Activated T-helper 2 cell treated with anti-CD3 and anti-CD28 coated beads, Interferon-gamma antibody, Interleukin-2, Interleukin-4, amounts not matched to agents 10 μg/mL and 5 μg/mL and 100 μg/mL, durations not matched to agents 14 hours and 24 hours and 36 hours (primary cell): ENCODE measurements at places on chromosomes 12 and 14. TPM values are rescaled to one million over a fixed set of nuclear protein-coding genes. Genes with fewer than 3 reads are reported as not detected.
A peak's percentile ranks its signal among the peaks of the same experiment; 100 is the strongest.

DNA sequence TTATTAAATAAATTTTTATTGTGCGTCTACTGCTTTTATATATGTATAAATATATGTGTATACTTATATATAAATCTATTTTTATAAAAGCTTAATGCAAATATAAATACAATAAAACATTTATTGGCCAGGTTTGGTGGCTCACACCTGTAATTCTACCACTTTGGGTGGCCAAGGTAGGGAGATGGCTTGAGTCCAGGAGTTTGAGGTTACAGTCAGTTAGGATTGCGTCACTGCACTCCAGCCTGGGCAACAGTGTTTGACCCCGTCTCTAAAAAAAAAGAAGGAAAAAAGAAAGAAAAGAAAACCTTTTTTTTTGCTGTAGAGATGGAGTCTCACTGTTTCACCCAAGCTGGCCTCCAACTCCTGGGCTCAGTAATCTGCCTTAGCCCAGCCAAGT, 20.9 kb downstream of the ACTR6 start:
- no peaks in the 10 kb centered on the region for H3K27me3 ChIP-seq
- no peak for DNase-seq

Gene HOXC10
- not detected in 2 replicates for total RNA-seq

DNA sequence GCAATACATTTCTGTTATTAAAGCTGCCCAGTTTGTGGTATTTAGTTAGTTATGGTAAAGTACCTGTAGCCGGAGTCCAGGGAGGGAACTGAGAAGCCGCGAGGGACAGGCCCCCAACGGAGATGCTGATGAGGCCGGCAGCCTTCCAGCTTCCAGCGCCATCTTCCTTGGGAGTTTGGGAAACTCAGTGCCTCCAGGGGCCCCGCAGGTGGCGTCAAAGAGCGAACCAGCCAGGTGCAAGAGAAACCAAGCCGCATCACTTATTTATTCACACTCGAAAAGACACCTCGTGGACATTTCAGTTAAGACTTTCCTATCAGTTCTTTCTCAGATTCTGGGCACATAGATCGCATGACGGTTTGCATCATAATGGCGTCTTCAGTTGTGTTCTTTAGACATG, 216.6 kb downstream of the GLT1D1 start:
- no peak overlapping the region for H3K4me3 ChIP-seq
- no peak for DNase-seq
- no peaks in the 10 kb centered on the region for H3K27me3 ChIP-seq
- no peaks in the 10 kb centered on the region for H3K4me1 ChIP-seq
- no peaks in the 10 kb centered on the region for H3K36me3 ChIP-seq

- no peaks in the 10 kb centered on the region for H3K36me3 ChIP-seq
- H3K27ac ChIP-seq = no peak overlapping the region
- no peak for DNase-seq
- peaks cover 5% of the 10 kb centered on the region for H3K27me3 ChIP-seq
- H3K4me1 ChIP-seq = no peaks in the 10 kb centered on the region
These were observed 232.5 kb downstream of the BCL11B start for GRCh38 chr14:99039331-99040041.

DNA sequence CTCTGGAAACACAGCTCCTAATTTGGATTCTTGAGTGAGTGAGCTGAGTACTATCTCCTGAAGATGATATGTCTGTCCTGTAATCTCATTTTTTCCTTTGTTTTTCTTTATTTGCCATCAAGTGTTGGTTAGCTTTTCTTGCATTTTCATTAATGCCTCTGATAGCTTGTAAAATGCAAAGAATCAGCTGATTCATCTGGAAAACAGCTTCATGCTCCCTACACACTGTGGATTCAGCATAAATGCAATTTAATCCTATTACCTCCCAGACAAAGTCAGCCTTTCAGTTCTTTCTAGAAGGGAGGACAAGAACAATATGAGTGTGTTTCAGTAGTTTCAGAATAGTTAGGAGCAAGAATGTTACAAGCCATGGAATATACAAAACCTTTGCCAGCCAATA, 79.4 kb downstream of the DACT1 start:
- no peaks in the 10 kb centered on the region for H3K36me3 ChIP-seq
- H3K27me3 ChIP-seq = no peaks in the 10 kb centered on the region
- H3K4me1 ChIP-seq = peaks cover 12% of the 10 kb centered on the region
- H3K4me3 ChIP-seq = no peak overlapping the region

DNA sequence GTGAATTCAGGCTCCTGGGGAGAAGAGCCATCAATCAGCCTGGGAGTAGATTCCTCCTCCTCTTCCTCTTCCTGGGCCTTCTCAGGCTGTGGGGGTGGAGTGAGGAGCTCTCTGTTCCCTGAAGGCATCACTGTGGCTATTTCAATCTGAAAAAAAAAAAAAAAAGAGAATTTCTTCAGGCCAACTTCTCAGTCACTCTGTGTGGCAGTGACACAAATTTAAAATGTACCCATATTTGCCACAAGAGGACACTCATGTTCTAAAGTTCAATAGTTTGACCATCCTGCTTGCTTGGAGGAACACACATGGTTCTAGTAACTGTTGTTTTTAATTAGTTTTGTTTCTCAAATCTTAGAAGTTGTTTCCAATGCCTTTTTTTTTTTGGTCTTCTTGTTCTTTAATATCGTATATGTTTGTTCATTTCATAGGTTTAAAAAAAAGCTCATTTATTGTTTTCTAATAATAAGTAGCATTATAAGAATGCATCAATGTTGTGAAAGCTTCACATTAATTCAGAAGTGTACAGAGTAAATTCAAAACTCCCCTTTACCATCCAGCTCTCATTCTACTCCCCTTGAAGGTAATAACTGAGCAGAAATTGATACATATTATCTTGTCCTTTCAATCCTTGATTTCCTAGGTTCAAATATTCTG, 23.3 kb upstream of the CCER1 start:
- no peaks in the 10 kb centered on the region for H3K36me3 ChIP-seq
- H3K4me1 ChIP-seq = no peaks in the 10 kb centered on the region
- H3K27me3 ChIP-seq = peaks cover 5% of the 10 kb centered on the region
- no peak overlapping the region for H3K4me3 ChIP-seq

Gene ADCY6
- total RNA-seq = 0.39 and 0.55 TPM in 2 replicates

GRCh38 chr12:51000245-51000644, 25.9 kb downstream of the SLC11A2 start:
- no peak for DNase-seq
- H3K4me1 ChIP-seq = peaks cover 21% of the 10 kb centered on the region
- peaks cover 63% of the 10 kb centered on the region for H3K36me3 ChIP-seq
- no peak overlapping the region for H3K4me3 ChIP-seq

DNA sequence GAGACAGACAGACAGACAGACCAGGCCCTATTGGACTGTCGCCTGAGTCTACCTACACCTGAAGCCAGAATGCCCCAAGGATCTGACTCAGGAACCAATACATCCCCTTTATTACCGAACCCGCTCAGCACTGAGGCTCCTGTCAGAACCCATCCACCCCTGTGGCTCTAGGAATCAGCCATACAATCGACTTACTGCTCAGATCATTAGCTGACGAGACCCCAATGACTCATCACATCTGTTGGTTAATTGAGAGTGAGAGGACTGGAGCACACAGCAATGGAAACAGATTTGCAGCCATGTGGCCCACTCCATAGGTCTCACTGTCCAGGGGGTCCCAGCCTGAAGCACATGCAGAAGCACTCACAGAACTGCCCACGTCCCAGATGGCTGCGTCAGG, 15.2 kb downstream of the ITPK1 start:
- DNase-seq = no peak
- no peaks in the 10 kb centered on the region for H3K27me3 ChIP-seq
- no peak overlapping the region for H3K4me3 ChIP-seq
- no peak overlapping the region for H3K27ac ChIP-seq
- H3K36me3 ChIP-seq = no peaks in the 10 kb centered on the region

DNA sequence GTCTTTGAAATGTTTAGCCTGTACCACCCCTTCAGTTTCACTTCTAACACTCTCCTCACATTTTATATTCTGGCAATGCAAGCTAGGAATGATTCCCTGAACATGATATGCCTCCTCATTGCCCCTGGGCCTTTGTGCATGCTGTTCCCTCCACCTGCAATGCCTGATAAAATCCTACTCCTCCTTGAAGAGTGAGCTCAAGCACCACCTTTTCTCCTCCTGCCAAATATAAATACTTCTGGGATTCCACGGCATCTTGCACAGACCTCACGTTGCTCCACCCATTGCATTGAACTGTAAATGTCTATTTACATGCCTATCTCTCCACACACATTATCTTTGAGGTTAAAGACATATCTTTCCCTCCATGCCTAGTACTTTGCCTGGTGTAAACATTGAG, 21.1 kb downstream of the NKX2-1 start:
- H3K4me3 ChIP-seq = no peak overlapping the region
- peaks cover 3% of the 10 kb centered on the region for H3K4me1 ChIP-seq
- H3K27ac ChIP-seq = no peak overlapping the region
- H3K36me3 ChIP-seq = no peaks in the 10 kb centered on the region
- H3K27me3 ChIP-seq = peaks cover 58% of the 10 kb centered on the region
- no peak for DNase-seq

- no peaks in the 10 kb centered on the region for H3K36me3 ChIP-seq
- H3K4me1 ChIP-seq = no peaks in the 10 kb centered on the region
- H3K27me3 ChIP-seq = no peaks in the 10 kb centered on the region
- DNase-seq = no peak
- H3K27ac ChIP-seq = no peak overlapping the region
- H3K4me3 ChIP-seq = no peak overlapping the region
These were observed 1945.1 kb upstream of the SEL1L start for GRCh38 chr14:83478741-83479140.

Gene RHOF
- 115 and 119 TPM in 2 replicates for total RNA-seq

- no peak overlapping the region for H3K4me3 ChIP-seq
- peak overlapping the region; percentile 87 for H3K27ac ChIP-seq
- peaks cover 56% of the 10 kb centered on the region for H3K36me3 ChIP-seq
- H3K27me3 ChIP-seq = no peaks in the 10 kb centered on the region
These were observed 187.0 kb downstream of the ETV6 start for GRCh38 chr12:11836282-11837151.

DNA sequence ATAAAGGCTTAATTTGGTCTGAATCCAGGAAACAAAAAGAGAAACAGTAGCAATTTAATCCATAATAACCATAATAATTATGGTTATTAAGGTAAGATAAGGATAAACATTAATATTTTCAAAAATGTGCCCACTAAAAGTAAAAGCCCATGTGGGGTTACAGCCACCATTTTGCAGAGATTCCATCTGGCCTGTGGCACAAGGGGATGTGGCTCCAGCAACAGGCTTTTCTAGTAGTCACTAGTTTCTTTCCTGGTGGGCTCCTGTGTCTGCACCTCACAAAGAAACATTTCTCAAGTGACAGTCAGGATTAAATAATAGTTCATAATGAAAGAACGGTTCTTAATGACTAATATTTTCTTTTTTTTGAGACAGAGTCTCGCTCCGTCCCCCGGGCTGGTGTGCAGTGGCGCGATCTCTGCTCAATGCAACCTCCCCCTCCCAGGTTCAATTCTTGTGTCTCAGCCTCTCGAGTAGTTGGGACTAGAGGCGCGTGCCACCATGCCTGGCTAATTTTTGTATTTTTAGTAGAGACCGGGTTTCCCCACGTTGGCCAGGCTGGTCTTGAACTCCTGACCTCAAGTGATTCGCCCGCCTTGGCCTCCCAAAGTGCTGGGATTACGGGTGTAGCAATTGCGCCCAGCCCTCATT, 32.2 kb downstream of the GPR19 start:
- no peak overlapping the region for H3K4me3 ChIP-seq
- no peaks in the 10 kb centered on the region for H3K27me3 ChIP-seq

Gene TGFB3
- 3.9 and 4.1 TPM in 2 replicates for total RNA-seq

- H3K4me3 ChIP-seq = no peak overlapping the region
- H3K27me3 ChIP-seq = no peaks in the 10 kb centered on the region
- H3K4me1 ChIP-seq = peaks cover 2% of the 10 kb centered on the region
These were observed 53.3 kb downstream of the TMX1 start for GRCh38 chr14:51293149-51293911.

- no peaks in the 10 kb centered on the region for H3K36me3 ChIP-seq
- no peaks in the 10 kb centered on the region for H3K4me1 ChIP-seq
- H3K27me3 ChIP-seq = peaks cover 17% of the 10 kb centered on the region
These were observed 673 bp downstream of the BEGAIN start for GRCh38 chr14:100586403-100587085.

DNA sequence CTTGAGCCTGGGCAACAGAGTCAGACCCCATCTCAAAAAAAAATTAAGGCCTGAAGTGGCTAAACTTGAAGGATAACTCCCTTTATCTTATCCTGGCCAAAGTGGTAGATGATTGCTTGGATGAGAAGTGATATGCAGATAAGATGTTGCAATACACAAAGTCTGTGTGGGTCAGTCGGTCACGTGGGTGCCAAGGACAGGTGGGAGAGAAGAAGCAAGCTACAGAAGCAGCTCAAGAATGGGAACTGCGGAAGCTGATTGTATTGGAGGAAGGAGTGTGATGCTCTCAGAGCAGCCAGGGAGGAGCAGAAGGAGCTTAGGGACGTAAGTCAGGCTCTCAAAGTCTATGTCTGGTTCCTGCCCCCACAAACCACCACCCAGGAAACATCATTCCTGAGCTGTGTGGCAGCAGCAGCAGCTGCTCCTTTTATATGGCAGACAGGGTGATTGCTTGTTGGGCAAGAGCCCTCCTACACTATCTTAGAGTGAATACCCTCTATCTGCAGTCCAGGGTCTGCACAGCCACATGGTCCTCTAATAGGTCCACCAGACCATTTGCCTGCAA, 54.5 kb downstream of the ATP2A2 start:
- no peak overlapping the region for H3K4me3 ChIP-seq
- H3K27ac ChIP-seq = no peak overlapping the region

- H3K27ac ChIP-seq = no peak overlapping the region
- H3K36me3 ChIP-seq = no peaks in the 10 kb centered on the region
- no peaks in the 10 kb centered on the region for H3K27me3 ChIP-seq
- DNase-seq = no peak
- H3K4me1 ChIP-seq = no peaks in the 10 kb centered on the region
These were observed 786.3 kb upstream of the NOVA1 start for GRCh38 chr14:27384124-27384523.

Gene RNF31
- total RNA-seq = 80.4 and 92.0 TPM in 2 replicates

Gene AKAP3
- total RNA-seq = 0.55 and 0.71 TPM in 2 replicates

DNA sequence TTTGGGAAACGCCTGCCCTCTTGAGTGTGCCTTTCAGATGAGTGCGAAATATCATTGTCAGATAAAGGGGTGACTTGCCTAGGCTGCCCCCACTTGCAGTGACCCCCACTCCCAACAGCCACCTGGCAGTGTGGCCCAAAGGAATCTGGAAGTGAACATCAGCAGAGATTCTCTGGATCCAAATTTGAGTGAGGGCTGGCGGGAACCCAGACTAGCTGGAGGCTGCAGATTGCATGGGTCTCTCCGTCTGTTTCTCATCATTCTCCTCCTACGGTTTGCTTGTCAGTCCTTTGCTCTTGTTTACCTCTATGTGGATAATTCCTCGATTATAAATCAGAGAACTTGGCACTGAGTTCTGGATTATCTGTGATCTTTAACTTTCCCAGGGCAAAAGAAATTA, 280.8 kb downstream of the ZFP36L1 start:
- no peak overlapping the region for H3K27ac ChIP-seq
- no peak overlapping the region for H3K4me3 ChIP-seq
- H3K36me3 ChIP-seq = no peaks in the 10 kb centered on the region
- DNase-seq = no peak
- peaks cover 17% of the 10 kb centered on the region for H3K4me1 ChIP-seq

- H3K4me3 ChIP-seq = no peak overlapping the region
- H3K4me1 ChIP-seq = peaks cover 2% of the 10 kb centered on the region
- H3K36me3 ChIP-seq = no peaks in the 10 kb centered on the region
- H3K27ac ChIP-seq = no peak overlapping the region
- DNase-seq = no peak
These were observed 700 bp downstream of the KCNJ8 start for GRCh38 chr12:21773806-21774205.
